Brain pericyte (primary cell): ENCODE measurements at places on chromosomes 12 and 14.

GRCh38 chr12:19515179-19515578, 75.9 kb downstream of the AEBP2 start:
- DNase-seq: no peak

GRCh38 chr14:105255021-105255507, 6.7 kb downstream of the BTBD6 start:
- no peak for DNase-seq

GRCh38 chr14:72644758-72645489, 249.0 kb downstream of the DPF3 start:
- no peak for DNase-seq

GRCh38 chr14:100212476-100213333, 26.2 kb upstream of the YY1 start:
- no peak for DNase-seq

DNA sequence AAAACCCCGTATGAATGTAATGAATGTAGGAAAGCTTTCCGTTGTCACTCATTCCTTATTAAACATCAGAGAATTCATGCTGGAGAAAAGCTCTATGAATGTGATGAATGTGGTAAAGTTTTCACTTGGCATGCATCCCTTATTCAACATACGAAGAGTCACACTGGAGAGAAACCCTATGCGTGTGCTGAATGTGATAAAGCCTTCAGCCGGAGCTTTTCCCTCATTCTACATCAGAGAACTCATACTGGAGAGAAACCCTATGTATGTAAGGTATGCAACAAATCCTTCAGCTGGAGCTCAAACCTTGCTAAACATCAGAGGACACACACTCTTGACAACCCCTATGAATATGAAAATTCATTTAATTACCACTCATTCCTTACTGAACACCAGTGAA, 23.8 kb downstream of the ZNF891 start:
- no peak for DNase-seq

- no peak for DNase-seq
Measured at GRCh38 chr14:35858521-35859209, 32.5 kb downstream of the BRMS1L start.

GRCh38 chr12:92139634-92140150, 6.0 kb downstream of the BTG1 start:
- no peak for DNase-seq

- DNase-seq: no peak
Measured at GRCh38 chr12:102479939-102480338, 424 bp downstream of the IGF1 start.

DNA sequence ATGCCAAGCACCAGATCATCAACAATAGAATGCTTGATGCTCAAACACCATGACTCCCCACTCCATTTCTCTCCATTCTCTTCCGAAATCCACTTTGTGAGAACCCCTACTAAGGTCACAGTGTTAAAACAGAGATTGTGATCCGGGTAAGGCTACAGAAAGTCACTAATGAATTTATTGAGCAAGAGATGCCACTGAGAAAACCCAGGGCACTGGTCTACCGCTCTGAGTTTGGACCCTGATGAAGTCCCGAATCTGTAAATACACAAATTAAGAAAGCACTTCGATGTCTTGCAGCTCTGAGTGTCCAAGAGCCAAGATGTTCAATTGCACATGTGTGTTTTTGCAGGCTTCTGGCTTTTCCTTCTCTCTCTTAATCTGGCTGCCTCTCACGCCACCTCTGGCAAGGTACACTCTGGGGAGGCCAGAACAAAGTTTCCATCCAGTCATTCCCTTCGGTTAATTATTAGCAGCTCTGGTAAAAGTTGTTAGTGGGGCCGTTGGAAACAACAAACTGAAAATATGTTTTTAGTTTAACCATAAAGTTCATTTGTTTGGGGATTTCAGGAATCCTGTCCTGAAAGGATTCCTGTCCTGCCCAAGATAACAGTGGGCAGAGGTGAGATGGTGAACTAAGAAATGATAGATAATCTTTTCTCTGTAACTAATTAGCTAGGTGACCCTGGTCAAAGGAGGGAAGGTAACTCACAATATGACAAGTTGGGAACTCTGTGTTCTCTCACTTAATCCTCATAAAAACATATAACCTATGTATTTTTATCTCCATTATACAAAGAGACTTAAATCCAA, 75.4 kb downstream of the BTG1 start:
- DNase-seq: no peak

DNA sequence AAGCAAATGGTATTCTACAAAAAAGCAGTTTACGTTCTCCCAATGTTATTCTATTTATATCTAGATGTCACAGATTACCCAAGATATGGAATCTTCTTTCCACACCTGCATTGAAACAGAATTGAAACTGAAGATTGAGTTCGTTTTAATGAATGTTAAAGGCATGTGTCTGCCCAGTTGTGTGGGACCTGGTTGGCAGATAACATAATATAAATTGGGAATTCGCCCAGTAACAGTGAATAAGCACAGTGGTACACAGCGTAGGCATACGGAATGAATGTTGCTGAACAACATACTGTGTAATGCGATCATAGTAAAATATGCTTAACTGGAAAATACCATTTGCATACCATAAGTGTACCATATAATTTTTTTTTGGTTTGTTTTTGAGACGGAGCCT, 4.3 kb downstream of the KHNYN start:
- no peak for DNase-seq

DNA sequence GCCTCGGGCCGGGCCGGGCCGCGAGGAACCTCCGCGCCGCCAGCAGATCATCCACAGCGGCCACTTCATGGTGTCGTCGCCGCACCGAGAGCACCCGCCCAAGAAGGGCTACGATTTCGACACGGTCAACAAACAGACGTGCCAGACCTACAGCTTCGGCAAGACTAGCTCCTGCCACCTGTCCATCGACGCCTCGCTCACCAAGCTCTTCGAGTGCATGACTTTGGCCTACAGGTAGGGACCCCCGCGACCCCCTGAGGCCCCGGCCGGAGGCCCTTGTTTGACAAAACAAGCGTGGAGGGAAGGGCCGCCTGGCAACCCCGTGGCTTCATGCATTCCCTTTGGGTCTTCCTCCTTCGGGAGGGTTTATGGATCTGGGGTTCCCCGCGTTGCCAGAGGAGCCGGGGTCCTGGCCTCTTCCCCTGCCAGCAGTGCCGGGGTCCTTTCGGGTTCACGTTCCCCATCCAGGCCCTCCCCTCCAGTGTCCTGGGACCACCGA, 526 bp downstream of the MLXIP start:
- DNase-seq: no peak

DNA sequence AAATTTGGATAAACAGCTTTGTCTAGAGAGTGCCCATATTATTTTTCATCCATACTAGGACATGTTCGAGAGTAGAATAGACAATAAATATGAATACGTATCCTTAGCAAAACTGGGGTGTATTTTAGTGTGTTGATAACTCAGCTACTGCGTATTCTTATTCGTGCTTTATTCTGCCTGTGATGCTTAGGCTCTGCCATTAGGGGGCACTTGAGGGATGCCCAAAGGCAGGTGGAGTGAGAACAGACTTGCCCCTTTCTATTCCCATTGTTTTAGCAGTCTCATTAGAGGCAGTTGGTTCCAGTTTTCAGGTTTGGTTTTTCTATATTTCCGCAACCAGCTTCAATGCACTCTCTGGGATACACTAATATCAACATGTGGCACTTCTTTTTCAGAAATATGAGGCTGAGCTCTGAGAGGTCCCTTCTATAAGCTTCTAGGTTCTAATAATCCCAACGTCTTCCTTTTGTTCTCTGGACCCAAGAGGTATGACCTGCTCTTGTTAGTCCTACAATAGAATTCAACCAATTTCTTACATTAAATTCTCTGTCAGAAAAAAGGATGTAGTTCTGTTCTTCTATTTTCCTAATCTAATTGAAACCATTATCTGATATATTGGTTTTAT, 985.7 kb upstream of the FBXO33 start:
- no peak for DNase-seq

DNA sequence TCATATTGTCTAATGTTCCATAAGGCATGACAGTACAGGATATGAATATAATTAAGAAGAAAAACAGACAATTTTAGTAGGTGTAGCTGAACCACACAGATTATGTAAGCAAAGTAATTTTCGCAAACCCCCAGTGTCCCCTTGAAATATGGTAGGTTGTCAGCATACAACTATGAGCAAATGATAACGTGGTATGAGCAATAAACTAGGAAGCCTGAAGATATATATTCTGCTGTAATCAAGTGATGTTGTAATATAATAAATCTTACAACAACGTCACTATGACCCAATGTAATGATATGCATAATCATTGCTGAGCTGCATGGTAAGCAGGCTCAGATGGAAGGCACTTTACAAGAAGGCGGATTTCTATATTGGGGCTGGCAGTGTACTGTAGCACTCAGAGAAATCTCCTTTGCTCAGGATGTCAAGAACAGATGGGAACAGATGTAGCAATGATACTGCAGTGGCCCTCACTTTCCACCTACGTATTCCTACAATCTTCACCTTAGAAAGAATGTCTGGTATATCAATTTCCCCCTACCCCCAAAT, 47.8 kb upstream of the MYF6 start:
- DNase-seq: no peak

- DNase-seq: no peak
Measured at GRCh38 chr12:57276935-57277563, 26.1 kb upstream of the STAC3 start.

DNA sequence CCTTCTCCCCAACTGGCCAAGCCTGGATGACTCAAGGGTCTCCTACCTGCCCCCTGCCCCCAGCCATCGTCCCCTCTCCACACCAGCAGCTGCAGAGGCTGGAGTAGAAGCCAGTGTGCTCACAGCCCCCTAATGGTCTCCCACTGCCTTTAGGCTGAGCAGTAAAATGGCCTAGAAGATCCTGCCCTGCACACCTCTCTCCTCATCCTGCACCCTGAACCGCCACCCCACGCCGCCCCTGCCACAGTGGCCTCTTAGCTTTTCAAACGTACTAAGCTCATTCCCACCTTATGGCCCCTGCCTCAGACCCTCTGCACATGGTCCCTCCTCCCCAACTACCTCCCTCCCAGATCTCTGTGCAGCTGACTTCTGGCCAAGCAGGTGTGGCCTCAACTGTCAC, 46.3 kb downstream of the RBM19 start:
- no peak for DNase-seq

DNA sequence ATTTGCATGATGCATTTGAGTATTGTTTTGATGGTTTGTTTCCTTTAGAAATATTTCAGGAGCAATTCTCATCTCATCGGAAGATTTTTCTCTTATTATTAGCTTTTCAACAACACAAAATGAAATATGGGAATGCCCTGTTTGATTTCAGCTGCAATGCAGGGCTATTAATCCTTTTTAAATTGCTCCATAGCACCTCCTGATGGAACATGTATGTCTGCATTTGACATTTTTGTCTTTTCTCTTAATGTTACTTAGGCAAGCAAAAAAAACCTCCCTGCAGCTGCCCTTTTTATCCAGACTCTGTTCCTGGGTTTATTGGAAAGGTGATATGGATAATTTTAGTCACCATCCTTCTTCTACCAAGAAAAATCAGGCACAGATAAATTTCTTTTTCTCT, 895.8 kb downstream of the RPS29 start:
- no peak for DNase-seq

GRCh38 chr12:4830556-4831210, 79.0 kb upstream of the KCNA1 start:
- DNase-seq: no peak

GRCh38 chr14:99540196-99541032, 59.2 kb downstream of the CCNK start:
- no peak for DNase-seq

- DNase-seq: no peak
Measured at GRCh38 chr12:3182426-3182825, 105.2 kb downstream of the TSPAN9 start.

DNA sequence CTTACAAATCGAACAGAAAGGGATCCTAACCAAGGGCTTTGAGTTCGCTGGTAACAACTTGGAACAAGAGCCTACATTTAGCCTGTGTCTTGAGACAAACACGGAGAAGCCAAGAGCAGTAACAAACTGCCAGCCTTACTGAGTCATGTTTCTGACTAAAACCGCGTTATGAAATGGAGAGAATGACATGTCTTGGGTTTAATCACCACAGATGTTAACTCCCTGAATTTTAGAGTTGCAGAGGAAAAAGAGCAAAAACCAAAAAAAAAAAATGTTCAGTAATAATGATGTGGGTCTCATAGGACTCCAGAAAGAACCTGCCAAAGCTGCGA, 1.0 kb downstream of the BLTP3B start:
- DNase-seq: no peak

DNA sequence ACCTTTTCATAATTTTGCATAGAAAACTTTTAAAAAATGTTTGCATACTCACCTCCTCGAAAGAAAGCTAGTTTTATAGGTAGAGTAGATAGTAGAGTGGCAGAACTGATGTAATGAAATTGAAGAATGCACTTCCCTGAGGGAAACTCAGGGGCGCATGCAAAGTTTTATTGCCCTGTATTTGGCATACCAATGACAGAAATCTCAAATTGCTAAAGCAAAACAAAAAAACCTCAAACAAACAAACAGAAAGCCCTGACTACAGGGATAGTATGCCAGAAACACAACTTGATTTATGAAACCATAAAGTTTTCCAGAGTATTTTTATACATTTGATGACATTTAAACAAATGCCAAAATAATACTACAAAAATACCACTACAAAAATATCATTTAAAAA, 1.8 kb downstream of the RASSF9 start:
- no peak for DNase-seq

DNA sequence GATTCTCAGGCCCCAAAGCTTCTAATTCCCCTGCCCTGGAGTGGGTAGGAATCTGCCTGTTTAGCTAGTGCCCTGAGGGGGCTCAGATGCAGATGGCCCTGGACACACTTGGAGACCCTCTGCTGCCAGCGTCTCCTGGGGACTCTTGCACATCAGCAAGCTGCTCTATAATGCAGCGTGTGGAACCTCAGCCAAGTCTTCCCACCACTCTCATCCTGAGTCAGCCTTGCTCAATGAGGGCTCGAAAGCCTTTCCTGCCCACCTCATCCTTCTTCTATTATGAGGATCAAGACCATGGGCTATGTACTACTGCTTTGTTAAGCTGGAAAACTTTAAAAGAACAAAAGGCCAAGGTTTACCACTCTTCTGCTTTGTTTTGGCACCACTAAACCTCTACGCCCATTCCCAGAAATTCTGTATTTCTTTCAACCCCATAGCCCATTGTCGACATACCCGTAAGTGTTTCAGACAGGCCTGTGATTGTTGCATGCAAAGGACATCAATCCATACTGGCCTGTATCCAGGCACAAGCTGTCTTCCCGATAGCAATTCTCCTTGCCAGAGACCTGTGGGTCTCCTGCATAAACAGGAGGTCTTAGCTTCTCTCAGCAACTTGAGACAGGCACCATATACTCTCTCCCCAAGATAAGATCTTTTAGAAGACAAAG, 246.9 kb downstream of the DPF3 start:
- DNase-seq: peak; percentile 44

DNA sequence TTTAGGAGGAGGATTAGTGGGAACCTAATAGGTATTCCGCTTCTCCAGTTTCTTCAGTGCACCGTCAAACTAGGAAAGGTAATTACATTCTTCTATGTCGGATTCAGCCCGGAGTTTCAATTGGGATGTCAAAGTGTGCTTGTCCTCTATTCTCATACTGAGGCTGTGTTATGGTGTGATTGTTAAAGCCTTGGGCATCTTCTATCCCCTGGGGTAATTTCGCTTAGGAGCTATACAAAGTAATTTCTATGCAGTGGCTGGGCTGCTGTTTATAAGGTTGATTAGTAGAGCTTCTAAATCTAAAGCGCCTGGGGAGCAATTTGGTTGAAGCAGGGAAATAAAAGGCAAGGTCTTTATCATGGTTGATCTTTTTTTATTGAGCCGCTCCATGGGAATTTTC, 399.6 kb downstream of the ZFP36L1 start:
- DNase-seq: no peak

- DNase-seq: no peak
Measured at GRCh38 chr12:30092983-30093617, 309.4 kb upstream of the TMTC1 start.
